ENCODE measurements at places on chromosomes 5 and 9.

GRCh38 chr9:134556531-134557068 lies 85.0 kb upstream of the COL5A1 start:
- DNase-seq, result no peak

- DNase-seq, result no peak
Observed at GRCh38 chr5:128826275-128826674, 139.0 kb upstream of the SLC27A6 start.

DNA sequence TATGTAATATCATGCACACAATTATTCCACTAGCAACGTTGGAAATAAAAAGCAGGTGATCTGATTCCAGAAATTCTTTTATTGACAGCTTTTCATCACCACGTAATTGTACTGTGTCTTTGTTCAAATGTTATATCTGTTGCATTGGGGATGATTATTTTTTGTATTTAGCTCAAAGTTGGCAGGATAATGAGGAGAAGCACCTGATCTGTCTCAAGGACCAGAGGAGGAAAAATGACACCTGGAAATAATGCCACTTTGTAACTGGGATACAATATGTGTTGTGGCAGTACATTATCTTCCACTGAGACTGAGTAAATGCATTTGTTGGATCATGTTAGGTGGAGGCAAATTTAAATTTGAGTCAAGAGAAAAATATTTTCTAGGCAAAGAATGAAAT lies 1298.8 kb upstream of the CDH6 start:
- no peak for DNase-seq

DNA sequence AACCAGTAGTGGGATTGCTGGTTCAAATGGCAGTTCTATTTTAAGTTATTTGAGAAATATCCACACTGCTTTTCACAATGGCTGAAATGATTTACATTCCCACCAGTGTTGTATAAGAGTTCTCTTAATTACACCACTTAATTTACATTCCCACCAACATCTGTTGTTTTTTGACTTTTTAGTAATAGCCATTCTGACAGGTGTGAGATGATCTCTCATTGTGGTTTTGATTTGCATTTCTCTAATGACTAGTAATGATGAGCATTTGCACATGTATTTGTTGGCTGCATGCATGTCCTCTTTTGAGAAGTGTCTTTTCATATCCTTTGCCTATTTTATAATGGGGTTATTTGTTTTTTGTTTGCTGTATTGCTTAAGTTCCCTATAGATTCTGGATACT lies 688.3 kb downstream of the PRR16 start:
- DNase-seq, result no peak

DNA sequence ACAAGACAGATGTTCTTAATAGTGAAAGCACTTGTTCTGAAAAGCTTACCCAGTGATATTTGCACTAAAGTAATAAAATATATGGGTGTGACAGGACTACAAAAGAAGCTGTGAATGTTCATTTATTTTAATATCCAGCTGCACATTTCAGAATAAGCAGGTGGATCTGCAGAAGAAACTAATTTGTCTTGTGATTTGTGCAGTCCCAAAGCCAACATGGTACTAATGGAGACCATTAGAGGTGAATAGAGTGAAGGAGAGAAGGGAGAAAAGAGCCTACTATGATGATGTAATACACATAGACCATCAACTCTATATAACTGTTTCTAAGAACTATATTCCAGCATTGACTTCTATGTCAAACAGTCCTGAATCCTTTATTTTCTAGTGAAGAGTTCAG lies 362.8 kb downstream of the ISL1 start:
- no peak for DNase-seq

GRCh38 chr9:22682536-22682935 lies 235.9 kb downstream of the DMRTA1 start:
- DNase-seq, result no peak

Measured in activated naive CD4-positive, alpha-beta T cell treated with Interleukin-2 at 50 U/mL for 16 hours (primary cell).